ENCODE measurements at places on chromosomes 13 and 19. TPM values are rescaled to one million over a fixed set of nuclear protein-coding genes. Genes with fewer than 3 reads are reported as not detected.

DNA sequence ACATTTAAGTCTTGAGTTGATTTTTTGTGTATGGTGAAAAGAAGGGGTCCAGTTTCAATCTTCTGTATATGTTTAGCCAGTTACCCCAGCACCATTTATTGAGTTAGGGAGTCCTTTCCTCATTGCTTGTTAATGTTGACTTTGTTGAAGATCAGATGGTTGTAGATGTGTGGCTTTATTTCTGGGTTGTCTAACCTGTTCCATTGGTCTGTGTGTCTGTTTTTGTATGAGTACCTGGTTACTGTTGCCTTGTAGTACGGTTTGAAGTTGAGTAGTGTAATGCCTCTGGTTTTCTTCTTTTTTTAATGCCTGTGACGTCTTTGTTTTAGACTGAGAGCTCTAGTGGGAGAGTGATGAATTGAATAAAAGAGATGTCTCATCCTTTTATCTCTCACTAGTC, 83.2 kb downstream of the NBEA start:
- no peaks in the 10 kb centered on the region for H3K36me3 ChIP-seq
- H3K27me3 ChIP-seq, result no peaks in the 10 kb centered on the region
- DNase-seq, result no peak
- no peaks in the 10 kb centered on the region for H3K4me1 ChIP-seq
- no peak overlapping the region for H3K4me3 ChIP-seq

Gene CAPS
- total RNA-seq, result 38.8 TPM

GRCh38 chr13:97339988-97340749, 93.8 kb upstream of the RAP2A start:
- no peak for DNase-seq
- H3K36me3 ChIP-seq, result peaks cover 38% of the 10 kb centered on the region
- H3K27ac ChIP-seq, result peak overlapping the region; percentile 52
- peaks cover 10% of the 10 kb centered on the region for H3K4me1 ChIP-seq

GRCh38 chr13:31890946-31891345, 140.6 kb upstream of the FRY start:
- H3K4me1 ChIP-seq, result no peaks in the 10 kb centered on the region
- H3K27me3 ChIP-seq, result no peaks in the 10 kb centered on the region
- H3K36me3 ChIP-seq, result no peaks in the 10 kb centered on the region
- no peak overlapping the region for H3K27ac ChIP-seq

GRCh38 chr13:91946498-91947070, 548.2 kb downstream of the GPC5 start:
- H3K27me3 ChIP-seq, result no peaks in the 10 kb centered on the region
- H3K36me3 ChIP-seq, result no peaks in the 10 kb centered on the region
- DNase-seq, result no peak
- H3K4me1 ChIP-seq, result no peaks in the 10 kb centered on the region
- H3K4me3 ChIP-seq, result no peak overlapping the region
- H3K27ac ChIP-seq, result no peak overlapping the region

Gene MBD3L2
- total RNA-seq, result not detected

- no peak for DNase-seq
- peak overlapping the region; percentile 81 for H3K27ac ChIP-seq
- H3K4me3 ChIP-seq, result peak overlapping the region; percentile 96
- no peaks in the 10 kb centered on the region for H3K27me3 ChIP-seq
- H3K36me3 ChIP-seq, result peaks cover 25% of the 10 kb centered on the region
Measured at GRCh38 chr13:99305158-99305557, 2.0 kb downstream of the GPR183 start.

DNA sequence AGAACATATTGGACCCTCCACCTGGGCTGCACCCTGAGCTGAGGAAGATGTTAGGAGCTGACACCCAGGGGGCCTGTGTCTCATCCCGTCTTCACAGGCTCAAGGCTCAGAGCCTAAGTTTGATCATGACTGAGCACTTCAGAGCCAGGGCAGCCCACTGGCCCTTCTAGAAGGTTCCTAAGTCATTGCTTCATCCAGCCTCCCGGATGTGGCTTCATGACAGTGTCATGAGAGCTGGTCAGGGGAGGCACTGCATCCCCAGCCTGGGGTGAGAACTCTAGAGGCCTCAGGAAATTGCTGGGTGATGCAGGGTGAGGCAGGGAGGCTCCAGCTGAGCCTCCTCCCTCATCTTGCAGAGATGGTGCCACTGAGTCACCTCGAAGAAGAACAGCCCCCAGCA, 24.9 kb upstream of the PIK3R2 start:
- no peaks in the 10 kb centered on the region for H3K27me3 ChIP-seq
- no peak for DNase-seq
- no peaks in the 10 kb centered on the region for H3K4me1 ChIP-seq
- H3K27ac ChIP-seq, result no peak overlapping the region
- H3K36me3 ChIP-seq, result peaks cover 71% of the 10 kb centered on the region

DNA sequence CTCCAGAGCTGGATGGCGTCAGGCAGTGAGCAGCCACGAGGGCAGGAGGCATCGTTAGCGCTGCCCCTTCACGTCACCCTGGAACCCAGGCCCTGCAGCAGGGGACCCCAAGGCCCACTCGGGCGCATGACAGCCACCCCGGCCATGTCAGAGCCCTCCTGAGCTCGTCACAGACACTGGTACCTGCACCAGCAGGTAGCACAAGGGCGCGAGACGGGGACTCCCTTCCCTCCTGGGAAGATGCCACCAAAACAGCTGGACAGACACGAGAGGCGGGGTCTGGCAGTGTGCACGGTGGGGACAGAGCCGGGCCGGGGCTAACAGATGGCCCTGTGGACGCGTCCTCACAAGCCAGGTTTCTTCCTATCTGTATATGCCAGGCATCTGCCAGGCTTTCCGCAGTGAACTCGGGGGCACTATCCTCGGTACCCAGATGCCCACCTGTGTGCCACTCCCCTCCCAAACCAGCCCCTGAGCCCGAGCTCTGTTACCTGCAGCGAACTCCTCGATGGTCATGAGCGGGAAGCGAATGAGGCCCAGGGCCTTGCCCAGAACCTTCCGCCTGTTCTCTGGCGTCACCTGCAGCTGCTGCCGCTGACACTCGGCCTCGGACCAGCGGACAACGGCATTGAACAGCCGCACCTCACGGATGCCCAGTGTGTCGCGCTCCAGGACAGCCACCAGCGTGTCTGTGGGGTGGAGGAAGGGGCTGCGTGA, 25.8 kb downstream of the BTBD2 start:
- no peak overlapping the region for H3K4me3 ChIP-seq
- no peak for DNase-seq
- H3K27ac ChIP-seq, result no peak overlapping the region
- no peaks in the 10 kb centered on the region for H3K27me3 ChIP-seq
- H3K4me1 ChIP-seq, result no peaks in the 10 kb centered on the region

- peak; percentile 79 for DNase-seq
- peak overlapping the region; percentile 96 for H3K27ac ChIP-seq
- H3K27me3 ChIP-seq, result no peaks in the 10 kb centered on the region
- H3K4me1 ChIP-seq, result peaks cover 63% of the 10 kb centered on the region
- H3K4me3 ChIP-seq, result no peak overlapping the region
Measured at GRCh38 chr19:49469828-49470614, 4.0 kb upstream of the FLT3LG start.

Gene SLITRK6
- not detected for total RNA-seq

GRCh38 chr13:73390100-73390499, 331.3 kb downstream of the KLF5 start:
- no peaks in the 10 kb centered on the region for H3K4me1 ChIP-seq
- H3K4me3 ChIP-seq, result no peak overlapping the region
- H3K27ac ChIP-seq, result no peak overlapping the region
- no peaks in the 10 kb centered on the region for H3K27me3 ChIP-seq

DNA sequence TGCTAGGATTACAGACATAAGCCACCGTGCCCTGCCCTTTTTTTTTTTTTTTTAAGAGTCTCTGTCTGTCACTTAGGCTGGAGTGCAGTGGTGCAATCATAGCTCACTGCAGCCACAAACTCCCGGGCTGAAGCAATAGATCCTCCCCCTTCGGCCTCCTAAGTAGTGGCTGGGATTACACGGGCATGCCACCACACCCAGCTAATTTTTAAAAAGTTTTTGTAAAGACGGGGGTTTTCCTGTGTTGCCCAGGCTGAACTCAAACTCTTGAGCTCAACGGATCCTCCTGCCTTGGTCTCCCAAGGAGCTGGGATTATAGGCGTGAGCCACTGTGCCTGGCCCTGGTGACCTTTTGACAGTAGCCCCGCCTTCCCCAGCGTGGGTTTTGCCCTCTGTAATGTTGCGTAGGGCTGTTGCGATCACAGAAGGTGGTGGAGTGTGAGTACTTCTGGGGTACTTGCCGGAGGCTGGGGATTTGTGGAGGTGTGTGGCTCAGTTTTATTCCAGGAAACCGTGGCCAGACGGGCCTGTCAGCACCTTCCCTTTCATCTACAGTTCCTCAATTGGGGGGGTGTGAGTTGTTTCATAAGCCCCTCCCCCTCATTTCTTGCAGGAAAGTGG, 11.6 kb upstream of the RETN start:
- H3K4me3 ChIP-seq, result no peak overlapping the region
- H3K36me3 ChIP-seq, result no peaks in the 10 kb centered on the region
- no peak for DNase-seq
- H3K4me1 ChIP-seq, result peaks cover 16% of the 10 kb centered on the region

GRCh38 chr19:17025991-17026658, 485 bp downstream of the CPAMD8 start:
- peaks cover 8% of the 10 kb centered on the region for H3K4me1 ChIP-seq
- H3K36me3 ChIP-seq, result no peaks in the 10 kb centered on the region
- peaks cover 11% of the 10 kb centered on the region for H3K27me3 ChIP-seq
- H3K4me3 ChIP-seq, result no peak overlapping the region

DNA sequence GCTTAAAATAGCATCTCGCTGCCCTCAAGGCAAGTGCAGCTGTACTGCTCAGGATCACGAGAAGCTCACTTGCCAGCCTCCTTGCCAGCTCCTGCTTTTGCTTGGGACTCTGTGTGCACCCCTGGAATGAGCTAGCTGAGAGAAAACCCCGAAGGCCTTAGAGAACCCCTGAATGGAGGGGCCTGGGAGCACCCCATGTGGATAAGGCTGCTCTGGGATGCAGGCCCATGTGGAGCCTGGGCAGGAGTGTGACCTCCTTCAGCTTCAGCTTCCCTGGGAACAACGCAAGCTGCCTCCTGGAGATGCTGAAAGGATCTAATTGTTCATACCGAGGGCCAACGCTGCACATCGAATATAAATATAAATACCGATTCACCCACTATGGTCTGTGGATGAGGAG, 109.2 kb downstream of the HSPH1 start:
- H3K36me3 ChIP-seq, result no peaks in the 10 kb centered on the region
- DNase-seq, result no peak
- no peak overlapping the region for H3K27ac ChIP-seq

Gene CLIP3
- 1.4 TPM for total RNA-seq

DNA sequence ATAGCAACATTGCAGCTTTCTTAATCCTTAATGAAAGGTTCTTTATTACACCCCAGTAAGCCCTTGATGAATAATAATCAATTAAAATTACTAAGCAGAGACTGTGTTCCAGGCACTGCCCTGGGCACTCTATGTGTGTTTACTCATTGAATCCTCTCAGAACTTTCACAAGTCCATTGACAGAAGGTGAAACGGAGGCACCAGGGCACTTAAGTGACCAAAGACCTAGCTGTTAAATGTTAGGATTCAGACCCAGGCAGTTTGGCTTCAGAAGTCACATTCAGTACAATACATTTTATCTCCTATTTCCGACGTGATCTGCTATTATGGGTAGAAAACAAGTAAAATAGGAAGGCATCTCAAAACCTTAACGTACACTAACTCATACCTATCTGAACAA, 2.7 kb downstream of the GPR183 start:
- H3K4me3 ChIP-seq, result peak overlapping the region; percentile 96
- no peak for DNase-seq
- H3K27me3 ChIP-seq, result no peaks in the 10 kb centered on the region
- H3K27ac ChIP-seq, result peak overlapping the region; percentile 81

GRCh38 chr13:79799059-79799867, 318.3 kb downstream of the NDFIP2 start:
- no peaks in the 10 kb centered on the region for H3K36me3 ChIP-seq
- H3K27ac ChIP-seq, result no peak overlapping the region
- no peak for DNase-seq
- no peaks in the 10 kb centered on the region for H3K27me3 ChIP-seq

GRCh38 chr13:52846567-52847321, 1.7 kb downstream of the PCDH8 start:
- peaks cover 38% of the 10 kb centered on the region for H3K27me3 ChIP-seq
- H3K27ac ChIP-seq, result no peak overlapping the region
- no peak overlapping the region for H3K4me3 ChIP-seq
- H3K4me1 ChIP-seq, result peaks cover 22% of the 10 kb centered on the region
- H3K36me3 ChIP-seq, result no peaks in the 10 kb centered on the region

DNA sequence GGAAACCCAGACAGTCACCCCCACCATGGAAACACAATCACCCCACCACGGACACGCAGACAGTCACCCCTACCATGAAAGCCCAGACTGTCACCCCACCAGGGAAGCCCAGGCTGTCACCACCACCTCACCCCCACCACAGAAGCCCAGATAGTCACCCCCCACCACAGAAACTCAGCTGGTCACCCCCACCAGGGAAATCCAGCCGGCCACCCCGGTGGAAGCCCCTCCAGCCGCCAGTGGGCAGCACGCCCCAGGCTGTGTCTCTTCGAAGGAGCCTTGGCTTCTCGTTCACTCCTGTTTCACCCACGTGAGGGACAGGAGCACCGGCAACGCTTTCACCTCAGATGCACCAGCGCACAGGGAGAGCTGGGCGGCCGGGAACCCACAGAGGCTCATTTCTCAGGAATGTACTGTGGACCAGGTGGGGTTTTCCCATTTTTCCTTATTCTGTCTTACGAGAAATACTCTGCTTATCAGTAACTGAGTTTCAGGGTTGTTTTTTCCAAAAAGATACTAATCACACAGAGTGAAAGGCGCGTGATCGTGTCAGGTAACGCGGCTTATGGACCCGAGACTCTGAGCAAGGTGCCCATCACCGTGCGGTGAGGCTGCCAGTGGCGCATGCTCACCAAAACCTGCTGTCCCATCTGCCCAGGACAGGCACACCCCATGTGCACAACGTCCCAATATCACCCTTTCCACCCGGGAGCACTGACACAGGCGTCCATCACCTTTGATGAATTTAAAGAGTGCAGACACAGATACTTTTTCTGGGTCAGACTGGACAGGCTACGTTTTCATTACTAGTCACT, 28.0 kb downstream of the CARS2 start:
- no peaks in the 10 kb centered on the region for H3K27me3 ChIP-seq
- H3K27ac ChIP-seq, result no peak overlapping the region
- H3K4me1 ChIP-seq, result no peaks in the 10 kb centered on the region
- H3K4me3 ChIP-seq, result no peak overlapping the region
- no peak for DNase-seq

GRCh38 chr19:47190167-47190727, 40.8 kb downstream of the BBC3 start:
- DNase-seq, result peak; percentile 88
- no peaks in the 10 kb centered on the region for H3K27me3 ChIP-seq
- peak overlapping the region; percentile 74 for H3K27ac ChIP-seq
- H3K36me3 ChIP-seq, result no peaks in the 10 kb centered on the region
- peak overlapping the region; percentile 75 for H3K4me3 ChIP-seq
- H3K4me1 ChIP-seq, result peaks cover 55% of the 10 kb centered on the region

DNA sequence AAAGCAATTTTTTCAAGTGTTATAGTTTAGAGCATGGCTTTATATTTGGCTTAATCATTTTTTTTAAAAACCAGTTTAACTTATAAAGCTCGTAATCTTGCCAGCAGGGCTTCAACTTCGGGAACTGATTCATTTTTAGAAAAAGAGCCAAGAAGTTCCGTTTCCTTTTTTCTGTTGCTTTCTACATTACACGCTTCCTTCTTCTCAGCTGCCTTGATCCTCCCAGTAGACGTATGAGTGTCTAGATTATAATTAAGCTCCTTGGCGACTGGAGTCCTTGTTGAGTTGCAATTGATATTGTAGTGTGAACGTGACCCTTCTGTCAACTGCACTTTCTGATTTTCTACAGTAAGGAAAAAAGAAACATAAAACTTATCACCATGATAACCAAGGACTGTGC, 497.2 kb downstream of the DIAPH3 start:
- no peaks in the 10 kb centered on the region for H3K4me1 ChIP-seq
- no peak overlapping the region for H3K27ac ChIP-seq
- no peak overlapping the region for H3K4me3 ChIP-seq
- no peaks in the 10 kb centered on the region for H3K36me3 ChIP-seq

Measured in CD4-positive, CD25-positive, alpha-beta regulatory T cell (primary cell).